ENCODE measurements at places on chromosomes 4 and X. TPM values are rescaled to one million over a fixed set of nuclear protein-coding genes. Genes with fewer than 3 reads are reported as not detected.

GRCh38 chrX:46577221-46578005 is 3.8 kb downstream of the CHST7 start:
- no peak for DNase-seq

DNA sequence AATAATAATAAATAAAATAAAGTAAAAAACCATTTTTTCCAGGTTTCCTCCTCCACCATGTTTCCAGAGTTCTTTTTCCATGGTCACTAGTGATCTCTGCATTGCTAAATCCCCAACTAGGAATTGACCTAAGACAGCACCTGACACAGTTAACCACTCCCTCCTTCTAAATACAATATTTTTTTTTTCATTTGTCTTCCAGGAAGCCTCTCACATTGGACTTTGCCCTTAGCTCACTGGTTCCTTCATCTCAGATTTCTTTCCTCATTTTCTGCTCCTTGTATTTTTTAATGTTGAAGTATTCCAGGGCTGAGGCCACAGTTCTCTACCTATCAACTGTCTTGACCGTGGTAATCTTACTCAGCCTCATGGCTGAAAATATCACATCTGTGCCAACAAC is 187.3 kb upstream of the FAM241A start:
- DNase-seq, result no peak

DNA sequence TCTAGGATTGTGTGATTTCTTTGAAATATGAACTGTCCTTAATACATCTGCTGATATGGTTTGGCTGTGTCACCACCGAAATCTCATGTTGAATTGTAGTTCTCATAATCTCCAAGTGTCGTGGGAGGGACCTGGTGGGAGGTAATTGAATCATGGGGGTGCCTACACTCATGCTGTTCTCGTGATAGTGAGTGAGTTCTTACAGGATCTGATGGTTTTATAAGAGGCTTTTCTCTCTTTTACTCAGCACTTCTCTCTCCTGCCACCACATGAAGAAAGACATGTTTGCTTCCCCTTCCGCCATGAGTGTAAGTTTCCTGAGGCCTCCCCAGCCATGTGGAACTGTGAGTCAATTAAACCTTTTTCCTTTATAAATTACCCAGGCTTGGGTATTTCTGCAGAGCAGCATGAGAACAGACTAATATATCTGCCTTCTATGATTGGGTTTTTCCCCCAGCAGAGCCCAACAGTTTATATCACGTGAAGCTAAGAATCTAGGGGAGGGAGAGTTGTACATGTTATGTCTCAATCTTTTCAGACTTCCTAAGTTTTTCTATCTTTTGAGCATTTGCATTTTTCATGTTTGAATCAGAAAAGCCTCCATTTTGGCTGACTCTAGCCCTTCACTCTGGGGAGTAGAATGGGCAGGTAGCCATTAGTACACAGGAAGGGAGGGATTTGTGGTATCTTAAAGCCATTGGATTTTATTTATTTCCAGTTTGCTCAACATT is 58.9 kb downstream of the PLAC1 start:
- DNase-seq, result no peak

The CT45A2 gene
- total RNA-seq, result not detected
